ENCODE measurements at places on chromosomes 11 and 22.

DNA sequence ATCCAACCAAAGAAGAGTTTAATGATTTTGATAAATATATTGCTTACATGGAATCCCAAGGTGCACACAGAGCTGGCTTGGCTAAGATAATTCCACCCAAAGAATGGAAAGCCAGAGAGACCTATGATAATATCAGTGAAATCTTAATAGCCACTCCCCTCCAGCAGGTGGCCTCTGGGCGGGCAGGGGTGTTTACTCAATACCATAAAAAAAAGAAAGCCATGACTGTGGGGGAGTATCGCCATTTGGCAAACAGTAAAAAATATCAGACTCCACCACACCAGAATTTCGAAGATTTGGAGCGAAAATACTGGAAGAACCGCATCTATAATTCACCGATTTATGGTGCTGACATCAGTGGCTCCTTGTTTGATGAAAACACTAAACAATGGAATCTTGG, 23.9 kb downstream of the KDM4D start:
- DNase-seq = no peak

GRCh38 chr11:4695442-4695841, 2.2 kb downstream of the OR51E2 start:
- no peak for DNase-seq

GRCh38 chr11:27174021-27174420, 133.4 kb downstream of the BBOX1 start:
- DNase-seq = no peak

GRCh38 chr11:76577921-76578653, 92.5 kb downstream of the LRRC32 start:
- no peak for DNase-seq

DNA sequence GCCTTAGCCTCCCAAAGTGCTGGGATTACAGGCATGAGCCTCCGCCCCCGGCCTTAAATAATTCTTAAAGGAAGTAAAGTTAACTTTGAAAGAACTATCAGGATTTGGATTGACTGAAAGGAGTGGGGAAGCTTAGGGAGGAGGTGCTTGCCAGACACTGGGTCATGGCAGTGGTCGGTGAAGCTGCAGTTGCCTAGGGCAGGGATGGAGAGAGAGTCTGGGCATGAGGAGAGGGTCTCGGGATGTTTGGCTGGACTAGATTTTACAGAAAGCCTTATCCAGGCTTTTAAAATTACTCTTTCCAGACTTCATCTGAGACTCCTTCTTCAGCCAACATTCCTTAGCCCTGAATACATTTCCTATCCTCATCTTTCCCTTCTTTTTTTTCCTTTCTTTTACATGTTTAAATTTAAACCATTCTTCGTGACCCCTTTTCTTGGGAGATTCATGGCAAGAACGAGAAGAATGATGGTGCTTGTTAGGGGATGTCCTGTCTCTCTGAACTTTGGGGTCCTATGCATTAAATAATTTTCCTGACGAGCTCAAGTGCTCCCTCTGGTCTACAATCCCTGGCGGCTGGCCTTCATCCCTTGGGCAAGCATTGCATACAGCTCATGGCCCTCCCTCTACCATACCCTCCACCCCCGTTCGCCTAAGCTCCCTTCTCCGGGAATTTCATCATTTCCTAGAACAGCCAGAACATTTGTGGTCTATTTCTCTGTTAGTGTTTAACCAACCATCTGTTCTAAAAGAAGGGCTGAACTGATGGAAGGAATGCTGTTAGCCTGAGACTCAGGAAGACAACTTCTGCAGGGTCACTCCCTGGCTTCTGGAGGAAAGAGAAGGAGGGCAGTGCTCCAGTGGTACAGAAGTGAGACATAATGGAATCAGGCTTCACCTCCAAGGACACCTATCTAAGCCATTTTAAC, at the start of gene NNMT:
Gene NNMT (plus strand): TSS at position 724 of the 929 bp plus-strand sequence. CDS start 158 bp downstream, at position 882.
- no peak for DNase-seq

- no peak for DNase-seq
Observed at GRCh38 chr11:125975634-125976033, 29.8 kb downstream of the VSIG10L2 start.

DNA sequence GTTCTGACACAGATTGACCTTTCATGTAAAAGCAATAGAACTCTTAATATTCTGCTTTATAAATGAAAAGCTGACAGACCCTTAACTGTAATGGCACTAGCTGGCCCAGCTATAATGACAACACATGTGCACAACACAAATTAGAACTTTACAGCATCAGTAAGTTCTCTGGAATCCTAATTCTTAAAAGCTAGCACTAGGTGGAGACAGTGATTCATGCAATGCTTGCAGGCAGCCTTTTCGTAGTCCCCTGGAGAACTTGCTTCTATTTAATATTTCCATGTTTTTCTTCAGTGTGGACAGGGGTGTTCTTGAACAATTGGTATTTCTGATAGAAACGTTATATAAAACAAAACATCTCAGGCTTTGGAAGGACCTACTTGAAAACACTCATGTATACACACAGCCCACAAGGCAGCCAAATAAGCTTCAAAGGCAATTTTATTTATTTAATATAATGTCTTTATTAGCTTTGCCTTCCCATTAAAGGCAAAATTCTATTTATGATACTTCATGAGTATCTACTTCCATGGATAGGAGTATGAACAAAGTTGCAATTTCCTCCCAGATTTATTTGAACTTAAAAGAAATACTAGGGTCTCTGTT, 374.3 kb upstream of the MPPED2 start:
- no peak for DNase-seq

GRCh38 chr11:21414953-21415352, 745.6 kb downstream of the NELL1 start:
- DNase-seq = no peak

- peak; percentile 38 for DNase-seq
Observed at GRCh38 chr11:69320756-69321741, 27.1 kb downstream of the MYEOV start.

GRCh38 chr11:124799348-124800225, 619 bp downstream of the MSANTD2 start:
- DNase-seq = peak; percentile 80

DNA sequence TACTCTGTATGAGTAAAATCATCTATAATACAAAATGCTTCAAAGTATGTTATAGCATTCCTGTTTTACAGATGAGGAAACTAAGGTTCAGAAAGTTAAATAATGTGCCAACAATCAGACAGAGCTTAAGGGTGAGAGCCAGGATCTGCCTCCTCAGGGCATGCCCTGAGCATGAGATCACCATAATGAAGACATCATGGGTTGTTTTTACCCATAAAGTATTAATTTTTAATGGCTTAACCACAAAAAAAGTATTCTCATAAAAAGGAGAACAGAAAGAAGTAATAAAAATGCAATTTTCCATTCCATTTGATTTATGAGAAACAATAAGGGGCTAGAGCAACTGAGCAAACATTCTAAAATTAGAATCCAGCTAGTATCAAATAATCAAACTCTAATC, 534.3 kb upstream of the ARHGAP42 start:
- DNase-seq = no peak

DNA sequence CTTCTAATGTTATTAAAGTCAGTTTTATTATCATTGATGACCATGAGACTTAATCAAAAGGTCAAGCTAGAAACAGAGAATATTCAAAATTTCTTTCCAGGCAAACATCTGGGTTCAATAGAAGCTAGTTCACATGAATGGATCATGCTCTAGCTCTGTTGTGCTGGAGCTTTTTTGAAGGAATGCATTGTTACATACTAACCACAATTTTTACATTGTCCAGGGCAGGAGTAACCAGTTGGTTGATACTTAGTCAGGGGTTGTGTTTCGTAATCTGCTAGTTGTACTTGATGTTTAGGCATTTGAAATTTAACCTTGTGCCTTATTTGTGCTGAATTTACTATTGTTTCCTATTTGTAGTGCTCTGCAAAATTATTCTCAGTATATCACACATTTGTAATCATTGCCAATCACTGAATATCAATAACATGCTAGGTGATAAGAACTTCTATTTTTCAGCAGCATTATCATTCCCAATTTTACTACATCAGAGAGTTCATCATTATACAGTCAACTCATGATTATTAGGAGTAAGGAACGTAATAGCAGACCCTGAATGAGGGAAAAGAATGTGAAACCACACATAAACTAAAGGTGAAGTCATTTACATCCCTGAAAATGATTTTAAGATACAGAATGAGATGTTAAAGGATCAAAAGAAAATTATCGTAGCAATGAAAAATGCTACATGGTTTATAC, 23.2 kb downstream of the NF2 start:
- DNase-seq = no peak

DNA sequence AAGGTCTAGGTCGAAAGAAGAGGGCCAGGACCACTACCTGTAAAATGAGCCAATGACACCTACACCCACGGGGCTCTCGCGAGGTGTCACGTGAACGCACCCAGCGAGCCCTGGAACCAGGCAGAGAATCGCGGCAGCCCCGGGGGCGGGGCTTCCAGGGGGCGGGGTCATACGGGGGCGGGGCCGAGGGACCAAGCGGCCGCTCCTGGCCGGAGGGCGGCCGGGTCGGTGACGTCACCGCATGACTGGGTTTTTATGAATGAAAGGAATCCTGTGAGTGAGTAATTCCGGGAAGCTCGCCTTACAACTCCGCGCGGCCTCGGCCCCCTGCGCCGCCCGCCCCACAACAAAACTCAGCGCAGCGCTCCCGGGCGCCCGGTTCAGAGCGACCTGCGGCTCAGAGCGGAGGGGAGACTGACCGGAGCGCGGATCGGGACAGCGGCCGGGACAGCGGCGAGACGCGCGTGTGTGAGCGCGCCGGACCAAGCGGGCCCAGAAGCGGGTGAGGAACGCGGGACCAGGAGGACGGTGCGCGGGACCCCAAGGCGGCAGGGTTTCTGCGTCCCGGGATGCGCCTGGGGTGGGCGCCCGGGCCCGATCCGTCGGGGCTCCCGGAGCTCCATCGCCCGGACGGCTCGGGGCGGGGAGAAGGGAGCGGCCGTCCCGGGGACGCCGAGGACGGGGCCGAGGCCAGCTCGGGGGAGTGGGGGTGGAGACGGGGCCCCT, at the start of gene MAFF:
Gene MAFF (plus strand): TSS at position 284 of the 726 bp plus-strand sequence. CDS start 11,860 bp downstream, outside the sequence.
- DNase-seq = peak; percentile 95

DNA sequence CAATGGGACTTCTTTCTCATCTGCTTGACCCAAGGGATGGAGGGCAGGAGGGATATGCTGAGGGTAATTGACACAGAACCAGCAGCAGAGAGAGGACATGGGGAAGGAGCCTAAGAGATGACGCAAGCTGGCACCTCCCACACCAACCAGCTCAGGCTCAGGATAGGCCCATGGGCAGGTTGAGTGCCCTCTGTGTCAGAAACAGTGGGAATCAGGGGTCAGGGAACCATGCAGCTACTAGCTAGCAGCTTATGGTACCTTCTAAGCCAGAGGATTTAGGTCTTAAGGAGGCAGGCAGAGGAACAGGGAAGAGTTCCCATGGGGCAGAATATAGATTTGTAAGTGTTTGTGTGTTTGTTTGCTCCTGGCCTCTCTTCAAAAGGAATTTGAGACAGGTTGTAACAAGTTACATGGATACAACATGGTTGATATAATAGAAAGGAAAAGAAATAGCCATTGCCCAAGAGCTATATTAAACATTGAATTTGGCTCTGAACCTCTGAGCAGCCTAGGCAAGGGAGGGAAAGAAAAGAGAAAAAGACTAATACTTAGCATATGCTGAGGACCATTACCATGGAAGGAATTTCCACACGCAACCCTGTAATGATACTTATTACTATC, 39.9 kb upstream of the NAV2 start:
- DNase-seq = no peak

DNA sequence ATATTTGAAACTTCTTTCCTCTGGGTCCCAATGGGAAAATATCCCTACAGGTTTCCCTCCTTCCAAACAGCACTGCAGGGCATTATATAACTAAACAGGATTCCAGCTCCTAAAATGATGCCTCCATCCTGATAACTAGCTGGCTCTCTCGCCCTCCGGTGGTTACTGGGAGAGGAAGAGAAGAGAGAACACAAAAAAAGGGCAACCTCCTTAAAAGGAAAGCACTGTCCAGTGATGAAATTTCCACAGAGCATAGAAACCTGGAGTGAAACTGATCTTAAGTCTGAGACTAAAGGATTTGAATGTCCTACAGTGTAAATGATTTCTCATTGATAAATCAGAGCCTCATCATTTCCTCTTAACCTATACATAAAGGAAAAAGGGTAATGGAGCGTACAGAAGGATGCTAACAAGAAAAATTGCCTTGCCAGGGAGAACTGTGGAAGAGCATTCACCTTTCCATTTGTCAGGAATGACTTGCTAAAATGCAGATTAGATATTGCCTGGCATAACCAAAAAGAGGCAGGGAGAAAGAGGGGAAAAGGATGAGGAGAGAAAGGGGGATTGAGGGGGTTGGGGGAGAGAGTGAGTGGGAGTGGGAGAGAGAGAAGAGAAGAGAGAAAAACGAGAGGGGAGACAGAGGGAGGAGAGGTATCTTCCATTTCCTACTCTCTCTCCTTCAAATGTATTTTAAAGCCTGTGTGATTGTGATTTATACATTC, 121.3 kb downstream of the APOL5 start:
- DNase-seq = no peak

DNA sequence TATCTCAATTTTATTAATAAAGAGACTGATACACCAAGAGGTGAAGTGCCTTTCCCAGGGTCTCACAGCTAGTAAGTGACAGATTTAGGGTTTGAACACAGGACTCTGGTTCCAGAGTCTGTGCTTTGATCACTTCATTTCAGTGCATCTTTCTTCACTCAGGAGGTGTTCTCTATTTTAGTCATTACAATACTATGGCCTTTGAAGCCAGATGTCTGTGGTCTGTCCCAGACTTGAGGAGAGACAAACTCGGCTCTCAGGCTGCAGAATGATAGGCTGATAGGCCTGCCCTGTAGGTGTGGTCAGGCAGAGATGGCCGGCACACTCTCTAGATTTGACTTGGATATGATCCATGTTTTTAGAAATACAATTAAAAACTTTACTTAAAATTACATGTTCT, 478.5 kb upstream of the CCDC90B start:
- no peak for DNase-seq

DNA sequence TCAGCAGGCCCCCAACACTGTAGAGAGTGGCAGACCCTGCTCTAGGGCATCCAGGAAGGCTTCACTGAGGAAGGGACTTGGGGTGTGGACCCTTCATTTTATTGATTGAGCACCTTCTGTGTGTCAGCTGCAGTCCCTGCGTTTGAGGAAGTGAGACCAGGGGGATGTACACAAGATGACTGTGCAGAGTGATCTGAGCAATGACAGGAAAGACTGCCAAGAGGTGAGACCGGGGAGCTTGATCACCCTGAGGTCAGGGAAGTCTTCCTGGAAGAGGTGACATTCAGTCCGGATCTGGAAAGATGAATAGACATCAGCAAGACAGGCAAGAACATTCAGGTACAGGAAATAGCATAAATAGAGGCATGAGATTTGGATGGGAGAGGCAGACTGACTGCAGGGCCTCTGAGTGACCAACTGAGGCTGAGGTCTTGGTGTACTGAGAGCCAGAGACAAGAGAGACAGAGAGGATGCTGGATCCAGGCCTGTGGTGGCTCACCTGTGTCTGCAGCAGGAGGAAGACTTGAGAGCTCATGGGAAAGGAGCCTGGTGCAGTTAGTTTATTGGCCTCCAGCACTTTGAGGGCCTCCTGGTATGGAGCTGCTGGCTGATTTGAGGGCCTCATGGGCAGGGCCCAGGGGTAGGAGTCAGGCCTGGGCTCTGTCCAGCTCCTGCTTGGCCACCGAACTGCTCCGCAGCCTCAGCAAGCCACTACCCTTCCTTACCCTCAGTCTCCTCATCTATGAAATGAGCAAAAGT, 5.2 kb downstream of the DGAT2 start:
- no peak for DNase-seq

GRCh38 chr11:112961146-112961668, at the start of gene NCAM1:
Gene NCAM1, plus strand, starts transcription at chr11:112961420.
- peak; percentile 63 for DNase-seq

GRCh38 chr11:133234883-133235282, 297.4 kb downstream of the OPCML start:
- DNase-seq = no peak

Data from activated effector memory CD4-positive, alpha-beta T cell treated with anti-CD3 and anti-CD28 coated beads, Interleukin-2, amount 50 U/mL, for 16 hours (primary cell).